ENCODE measurements at places on chromosomes 3 and 15.

DNA sequence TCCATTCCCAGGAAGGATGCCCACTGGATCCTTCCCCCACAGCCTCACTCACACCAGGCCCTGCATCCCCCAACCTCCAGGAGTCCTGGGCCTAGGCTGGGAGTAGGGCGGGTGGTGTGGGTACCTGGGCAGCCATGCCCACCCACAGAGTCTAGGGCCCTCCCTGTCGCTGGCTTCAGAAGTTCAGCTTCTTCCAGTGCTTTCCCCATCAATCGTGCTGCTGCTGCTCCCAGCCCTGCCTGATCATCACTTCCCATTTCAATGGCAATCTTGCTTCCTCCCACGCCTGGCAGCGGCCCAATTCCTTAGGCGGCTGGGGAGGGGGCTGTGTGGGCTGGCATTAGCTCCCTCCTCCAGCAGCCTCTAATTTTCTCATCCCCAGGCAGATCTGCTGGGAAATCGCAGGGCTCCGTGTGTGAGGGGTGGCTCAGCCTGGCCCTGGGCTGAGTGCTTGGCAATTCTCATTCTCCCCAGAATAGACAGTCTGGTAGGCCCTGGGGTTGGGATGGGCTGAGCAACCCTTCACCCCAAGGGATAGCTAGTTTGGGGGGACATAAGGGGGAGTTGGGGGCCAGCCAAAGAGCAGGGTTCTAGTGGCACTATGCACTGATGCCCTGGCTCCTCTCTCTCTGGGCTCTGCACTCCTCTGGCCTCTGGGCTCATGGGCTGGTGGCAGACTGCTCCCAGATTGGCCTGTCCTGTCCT, 66.4 kb downstream of the SCN5A start:
- DNase-seq: no peak

DNA sequence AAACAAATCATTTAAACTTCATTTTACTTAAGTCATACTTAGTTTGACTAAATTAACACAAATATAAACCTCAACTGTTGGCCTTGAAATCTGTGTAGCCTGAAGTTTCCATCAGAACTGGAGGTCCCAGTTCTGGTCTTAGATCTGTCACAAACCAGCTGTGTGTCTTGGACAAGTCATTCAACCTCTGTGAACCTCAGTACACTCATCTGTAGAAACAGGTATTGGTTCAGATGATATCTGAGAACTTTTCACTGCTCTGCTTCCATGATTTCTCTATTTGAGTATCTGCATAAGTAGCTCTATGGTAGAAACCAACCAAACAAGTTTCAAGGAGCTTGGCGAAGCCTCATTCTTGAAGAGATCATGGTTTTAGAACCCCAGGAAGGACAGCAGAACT, 60.4 kb upstream of the SLC2A2 start:
- DNase-seq: no peak

DNA sequence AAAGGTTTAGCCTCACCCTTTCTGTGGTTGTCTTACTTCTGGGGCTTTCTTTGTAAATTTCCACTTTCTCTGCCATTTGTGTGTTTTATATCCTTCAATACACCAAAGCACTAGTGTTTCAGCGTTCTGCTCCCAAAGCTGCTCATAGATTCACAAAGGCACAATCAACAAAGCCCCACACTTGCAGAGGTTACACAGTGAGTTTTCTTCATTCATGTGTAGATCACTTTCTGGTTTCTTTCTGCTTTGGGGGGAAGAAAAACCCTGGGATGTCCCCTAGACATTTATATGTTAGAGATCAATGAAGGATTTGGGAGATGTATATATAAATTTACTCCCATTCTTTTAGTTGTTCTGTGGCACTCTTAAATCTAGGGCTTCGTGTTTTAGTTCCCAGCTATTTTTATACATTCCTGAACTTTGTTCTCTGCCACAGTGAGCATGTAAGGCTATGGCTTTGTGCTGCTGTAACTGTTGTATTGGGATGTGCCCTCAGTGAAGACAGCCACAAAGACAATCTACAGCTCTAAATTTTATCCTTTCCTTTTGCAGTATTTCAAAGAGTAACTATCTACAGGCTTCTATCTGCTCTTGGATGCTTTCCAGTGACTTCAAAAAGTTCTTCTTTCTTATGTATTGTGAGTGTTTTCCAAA, 636.5 kb downstream of the ZBBX start:
- no peak for DNase-seq

- DNase-seq: no peak
Measured at GRCh38 chr15:82802497-82802896, 3.4 kb downstream of the FSD2 start.

GRCh38 chr3:133606342-133606741, 32.9 kb downstream of the CDV3 start:
- no peak for DNase-seq

- DNase-seq: no peak
Measured at GRCh38 chr3:138139691-138140090, 7.5 kb upstream of the A4GNT start.

GRCh38 chr15:45448066-45448915, 69.9 kb upstream of the GATM start:
- DNase-seq: no peak

GRCh38 chr3:74750901-74751300, 136.4 kb upstream of the CNTN3 start:
- DNase-seq: no peak

DNA sequence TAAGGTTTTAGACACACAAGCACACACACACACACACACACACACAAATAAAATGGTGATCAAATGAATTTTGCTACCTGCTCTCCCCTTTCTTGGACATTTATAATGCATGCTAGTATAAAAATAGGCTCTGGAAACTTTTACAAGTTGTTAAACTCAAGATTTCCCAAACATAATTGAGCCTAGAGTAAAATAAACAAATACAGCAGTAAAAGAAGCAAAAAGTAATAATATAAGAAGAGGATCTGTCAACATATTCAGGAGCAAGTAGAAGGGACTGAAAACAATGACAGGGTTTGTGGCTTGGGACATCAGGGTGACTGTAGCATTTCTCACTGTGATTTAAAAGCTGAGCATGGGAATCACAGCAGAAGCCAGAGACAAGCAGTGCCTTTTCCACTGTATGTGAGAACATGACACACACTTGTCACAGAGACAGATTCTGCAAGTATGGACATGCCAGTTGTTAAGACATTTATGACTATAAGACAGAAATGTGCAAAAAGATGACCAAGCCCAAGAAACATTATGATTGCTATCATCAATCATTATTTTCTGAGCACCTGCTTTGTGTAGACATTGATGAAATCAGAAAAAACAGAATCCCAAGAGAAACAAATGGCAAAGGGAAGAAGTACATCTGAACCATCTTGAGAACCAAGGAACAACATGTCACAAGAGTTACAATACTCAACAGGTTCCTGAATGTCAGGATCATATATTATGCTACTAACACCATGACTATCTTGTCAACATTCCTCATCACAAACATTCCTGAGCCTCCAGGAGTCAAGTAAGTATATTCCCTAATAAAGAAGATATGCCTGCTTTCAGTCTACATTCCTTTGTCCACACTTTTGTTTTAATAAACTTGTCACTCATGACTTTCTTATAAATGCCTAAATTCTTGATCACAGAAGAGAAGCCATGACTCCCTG, 7.1 kb downstream of the THRB start:
- DNase-seq: no peak

DNA sequence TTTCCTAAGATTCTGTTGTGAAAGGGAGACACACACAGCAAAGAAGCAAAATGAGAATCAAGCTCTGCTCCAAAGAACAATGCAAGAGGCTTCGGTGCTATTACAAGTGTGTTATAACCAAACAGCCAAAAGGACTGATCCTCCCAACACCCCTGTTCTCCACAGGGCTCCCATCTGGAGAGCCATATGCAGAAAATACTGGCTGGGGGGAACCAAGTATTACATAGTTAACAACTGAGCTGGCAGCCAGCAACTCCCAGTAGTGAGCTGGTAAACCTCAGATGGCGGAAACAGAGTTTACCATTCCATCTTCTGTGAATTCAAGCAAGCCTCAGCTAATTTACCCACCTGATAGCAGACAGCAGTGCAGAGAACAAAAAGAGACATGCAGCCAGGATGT, 156.4 kb downstream of the NTRK3 start:
- DNase-seq: no peak

DNA sequence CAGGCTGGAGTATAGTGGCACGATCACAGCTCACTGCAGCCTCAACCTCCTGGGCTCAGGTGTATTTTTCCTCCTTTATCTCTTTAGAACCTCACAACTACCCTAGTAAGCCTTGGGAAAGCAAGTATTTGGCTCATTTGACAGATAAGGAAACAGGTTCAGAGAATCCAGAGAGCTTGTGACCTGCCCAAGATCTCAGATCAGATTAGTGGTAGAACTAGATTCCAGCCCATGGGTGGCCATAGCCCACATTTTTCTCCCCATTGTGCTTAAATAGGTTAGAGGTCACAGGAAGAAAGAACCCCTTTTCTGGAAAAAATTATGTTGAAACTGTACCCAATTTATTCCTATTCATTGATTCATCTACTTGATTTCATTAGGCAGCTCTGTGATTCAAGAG, 64.3 kb downstream of the TSC22D2 start:
- DNase-seq: no peak

- no peak for DNase-seq
Measured at GRCh38 chr3:3799173-3800079, at the start of gene LRRN1. Gene LRRN1, plus strand, starts transcription at chr3:3799431. Its CDS starts 45,211 bp downstream, at chr3:3844642.

- DNase-seq: no peak
Measured at GRCh38 chr3:183434503-183434902, 6.1 kb upstream of the MCF2L2 start.

DNA sequence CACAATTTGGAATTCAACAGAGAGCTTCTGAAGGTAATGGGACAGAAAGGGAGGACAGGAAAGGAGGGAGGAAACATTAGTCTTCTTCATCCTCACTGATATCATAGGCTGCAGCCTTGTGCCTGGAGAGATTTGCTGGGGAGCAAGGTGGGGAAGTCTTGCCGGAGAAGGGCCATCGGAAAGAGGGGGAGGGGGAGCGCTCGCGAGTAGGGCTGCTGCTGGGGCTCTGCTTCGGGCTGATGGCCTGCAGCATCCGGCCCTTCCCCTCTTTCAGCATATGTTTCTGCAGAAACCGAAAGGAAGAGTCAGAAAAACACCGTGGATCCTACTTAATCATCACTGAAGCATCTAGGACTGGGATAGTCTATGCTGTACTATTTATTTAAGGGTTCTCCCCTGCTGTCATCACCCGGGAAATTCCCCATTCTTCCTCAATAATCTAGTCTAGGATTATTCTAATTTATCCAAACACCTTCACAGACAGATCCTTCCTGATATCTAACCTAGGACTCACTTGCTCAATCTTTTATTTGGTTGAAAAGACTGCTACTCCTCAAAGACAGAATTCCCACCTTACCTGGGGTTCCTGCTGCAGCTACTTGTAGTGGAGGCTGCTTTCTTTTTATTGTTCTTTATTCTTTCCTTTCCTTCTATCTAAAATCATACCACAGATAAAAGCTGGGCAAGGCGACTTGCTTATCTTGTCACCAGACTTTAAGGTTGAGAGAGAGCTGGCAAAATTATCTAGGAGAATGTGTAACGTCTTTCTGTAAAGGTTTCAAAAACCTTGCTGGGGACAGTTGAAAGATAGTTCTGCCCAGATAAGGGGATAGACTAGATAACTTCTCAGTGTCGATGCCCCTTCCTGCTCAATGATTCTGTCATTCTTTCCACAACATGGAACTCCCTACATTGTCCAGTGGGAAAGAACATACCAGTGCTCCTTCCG, 22.6 kb downstream of the SLC51A start:
- no peak for DNase-seq

DNA sequence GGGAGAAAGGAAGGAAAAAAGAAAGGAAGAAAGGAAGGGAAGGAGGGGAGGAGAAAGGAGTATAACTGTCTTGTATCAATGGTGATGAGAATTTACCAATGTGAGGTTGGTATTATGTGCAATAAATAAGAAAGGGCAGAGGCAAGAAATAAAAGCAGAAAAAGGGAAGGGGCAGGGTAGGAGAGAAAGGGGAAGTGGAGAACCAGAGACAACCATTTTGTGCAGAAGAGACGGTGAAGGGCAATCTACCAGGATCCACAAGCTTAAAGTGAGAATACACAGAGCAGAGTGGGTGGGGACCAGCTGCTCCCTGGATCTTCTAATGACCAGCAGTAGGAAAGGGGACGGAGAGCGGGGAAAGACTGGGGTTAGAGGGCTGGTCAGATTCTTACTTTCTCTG, 106.9 kb upstream of the SLCO2A1 start:
- no peak for DNase-seq

DNA sequence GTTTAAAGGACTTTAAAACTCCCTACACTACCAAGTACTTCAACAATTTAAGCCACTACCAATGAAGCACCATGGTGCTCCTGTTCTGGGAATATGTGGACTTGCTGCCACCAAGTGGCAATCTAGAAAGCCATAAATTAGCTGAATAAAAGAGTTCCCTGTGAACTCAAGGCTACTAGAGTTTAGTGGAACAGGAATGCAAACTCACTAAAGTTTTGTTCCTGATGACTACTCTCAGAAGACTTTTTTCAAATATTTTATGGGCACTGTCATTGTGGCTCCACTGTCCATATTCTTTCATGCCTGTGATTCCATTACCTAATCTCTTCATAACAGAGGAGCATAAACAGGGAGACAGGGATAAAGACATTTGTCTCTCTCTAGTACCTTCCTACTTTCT, 63.9 kb downstream of the TMCC1 start:
- DNase-seq: no peak

DNA sequence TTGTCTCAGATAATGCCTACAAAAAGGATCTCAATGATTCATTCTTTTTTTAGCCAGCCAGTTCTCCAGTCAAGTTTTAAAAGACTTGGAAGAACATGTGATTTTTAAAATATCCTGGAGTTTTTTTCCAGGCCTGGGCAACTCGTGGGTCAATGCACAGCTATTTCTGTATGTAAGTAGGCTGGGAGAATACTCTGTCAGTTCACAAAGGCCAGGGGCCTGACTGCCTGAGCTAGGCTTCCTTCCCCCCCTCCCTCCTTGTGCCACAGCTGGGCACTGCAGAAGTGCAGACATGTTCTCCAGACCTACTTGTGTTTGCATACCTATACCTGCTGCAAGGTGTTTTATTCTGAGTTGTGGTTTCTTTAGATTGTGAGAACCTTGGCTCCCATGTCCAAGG, 43.7 kb downstream of the CTDSPL start:
- DNase-seq: no peak

DNA sequence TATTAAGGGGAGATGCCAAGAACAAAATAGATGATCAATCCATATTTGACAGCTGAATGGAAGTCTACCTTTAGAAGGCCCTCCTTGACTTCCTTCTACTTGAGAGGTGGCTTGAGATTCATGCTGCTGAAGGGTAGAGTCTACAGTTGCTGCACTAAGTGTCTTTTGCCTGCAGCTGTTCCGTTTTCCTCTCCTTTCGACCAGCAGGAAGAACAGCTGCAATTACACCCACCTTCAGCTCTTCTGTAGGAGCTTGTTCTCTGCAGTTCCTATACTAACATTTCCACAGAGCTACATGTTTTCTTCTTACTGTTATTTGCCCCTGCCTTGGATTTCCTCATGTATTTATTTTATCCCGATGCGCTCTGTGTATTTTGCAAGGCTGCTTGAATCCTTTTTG, 79.1 kb downstream of the ARRDC4 start:
- no peak for DNase-seq

- DNase-seq: no peak
Measured at GRCh38 chr15:81948751-81949150, 97.1 kb downstream of the MEX3B start.

- no peak for DNase-seq
Measured at GRCh38 chr15:26391567-26392194, 381.2 kb downstream of the GABRB3 start.

- DNase-seq: no peak
Measured at GRCh38 chr3:150765949-150766720, 3.2 kb upstream of the SIAH2 start.

GRCh38 chr15:68062946-68063465, 8.9 kb downstream of the PIAS1 start:
- no peak for DNase-seq

- DNase-seq: no peak
Measured at GRCh38 chr15:42695527-42696071, 41.3 kb downstream of the CDAN1 start.
